ENCODE measurements at places on chromosomes 3 and 15. TPM values are rescaled to one million over a fixed set of nuclear protein-coding genes. Genes with fewer than 3 reads are reported as not detected.

MKRN2OS gene
- not detected for total RNA-seq

ATP11B gene
- 70.7 TPM for total RNA-seq

CTXND1 gene
- total RNA-seq = 1.9 TPM

ACKR2 gene
- 5.2 TPM for total RNA-seq

FSIP1 gene
- 0.96 TPM for total RNA-seq

XIRP1 gene
- not detected for total RNA-seq

FAM219B gene
- total RNA-seq = 75.4 TPM

CNTN3 gene
- 1.6 TPM for total RNA-seq

GRCh38 chr15:73717206-73717605, 33.0 kb downstream of the CD276 start:
- H3K27ac ChIP-seq = no peak overlapping the region
- no peak overlapping the region for H3K4me3 ChIP-seq

GRCh38 chr15:23646165-23647000, 1.3 kb downstream of the MAGEL2 start:
- no peak for DNase-seq
- H3K36me3 ChIP-seq = no peaks in the 10 kb centered on the region
- H3K27ac ChIP-seq = no peak overlapping the region
- no peaks in the 10 kb centered on the region for H3K4me1 ChIP-seq

GRCh38 chr3:15051531-15051930, 13.6 kb downstream of the MRPS25 start:
- no peak overlapping the region for H3K27ac ChIP-seq
- no peak overlapping the region for H3K4me3 ChIP-seq
- H3K36me3 ChIP-seq = peaks cover 67% of the 10 kb centered on the region
- no peaks in the 10 kb centered on the region for H3K27me3 ChIP-seq
- no peaks in the 10 kb centered on the region for H3K4me1 ChIP-seq

- H3K36me3 ChIP-seq = no peaks in the 10 kb centered on the region
- DNase-seq = no peak
- H3K4me3 ChIP-seq = no peak overlapping the region
- peak overlapping the region; percentile 56 for H3K27ac ChIP-seq
- H3K27me3 ChIP-seq = no peaks in the 10 kb centered on the region
These were observed 18.9 kb downstream of the GBE1 start for GRCh38 chr3:81742581-81742980.

GRCh38 chr15:38532728-38533127, 31.9 kb downstream of the RASGRP1 start:
- no peak overlapping the region for H3K27ac ChIP-seq
- no peak for DNase-seq
- H3K4me3 ChIP-seq = no peak overlapping the region
- no peaks in the 10 kb centered on the region for H3K4me1 ChIP-seq
- H3K36me3 ChIP-seq = no peaks in the 10 kb centered on the region
- H3K27me3 ChIP-seq = no peaks in the 10 kb centered on the region

DNA sequence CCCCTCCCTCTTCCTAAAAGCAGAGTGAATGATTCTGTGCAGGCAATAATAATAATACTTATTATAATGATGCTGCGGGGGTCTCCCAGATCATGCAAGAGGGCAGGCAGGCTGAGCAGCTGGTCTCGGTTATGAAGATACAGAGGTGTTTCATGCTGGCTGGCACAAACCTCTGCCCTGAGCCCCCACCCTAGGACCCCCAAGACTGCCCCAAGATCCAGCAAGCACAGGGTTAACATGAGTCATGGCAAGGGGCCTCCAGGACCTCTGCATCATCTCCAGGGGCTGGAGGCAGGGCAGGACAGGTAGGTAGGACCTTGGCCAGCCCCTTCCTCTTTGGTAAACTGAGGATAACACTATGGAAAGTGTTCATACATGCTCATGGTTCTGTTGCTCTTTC, 2.7 kb downstream of the MGLL start:
- peak overlapping the region; percentile 87 for H3K4me3 ChIP-seq
- H3K4me1 ChIP-seq = peaks cover 57% of the 10 kb centered on the region
- H3K36me3 ChIP-seq = peaks cover 6% of the 10 kb centered on the region
- H3K27ac ChIP-seq = peak overlapping the region; percentile 87

GRCh38 chr15:77702211-77702957, 69.7 kb upstream of the LINGO1 start:
- no peak overlapping the region for H3K27ac ChIP-seq
- peaks cover 13% of the 10 kb centered on the region for H3K27me3 ChIP-seq
- H3K4me3 ChIP-seq = no peak overlapping the region
- H3K36me3 ChIP-seq = no peaks in the 10 kb centered on the region
- no peak for DNase-seq

GRCh38 chr3:124633524-124633923, 96.7 kb upstream of the UMPS start:
- no peaks in the 10 kb centered on the region for H3K36me3 ChIP-seq
- DNase-seq = no peak
- H3K4me1 ChIP-seq = no peaks in the 10 kb centered on the region
- H3K4me3 ChIP-seq = no peak overlapping the region
- H3K27me3 ChIP-seq = no peaks in the 10 kb centered on the region

DNA sequence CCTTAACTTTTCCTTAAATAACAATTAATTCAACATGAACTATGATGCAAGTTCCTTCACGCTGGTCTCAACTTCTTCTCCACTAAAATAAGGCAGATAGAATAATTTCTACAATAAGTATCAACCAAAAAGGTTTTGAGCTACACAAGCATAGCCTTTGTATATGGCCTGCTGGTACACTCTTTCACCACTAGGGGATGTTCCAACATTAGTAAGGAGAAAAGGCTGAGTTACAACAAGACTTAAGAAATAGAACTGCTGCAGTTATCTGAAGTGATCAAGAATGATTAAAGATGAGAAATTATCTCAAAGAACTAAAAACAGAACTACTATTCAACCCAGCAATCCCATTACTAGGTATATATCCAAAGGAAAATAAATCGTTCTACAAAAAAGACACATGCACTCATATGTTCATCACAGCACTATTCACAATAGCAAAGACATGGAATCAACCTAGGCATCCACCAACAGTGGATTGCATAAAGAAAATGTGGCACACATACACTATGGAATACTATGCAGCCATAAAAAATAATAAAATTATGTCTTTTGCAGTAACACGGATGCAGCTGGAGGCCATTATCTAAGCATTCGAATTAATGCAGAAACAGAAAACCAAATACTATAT, 14.4 kb downstream of the ATP13A3 start:
- DNase-seq = no peak
- no peaks in the 10 kb centered on the region for H3K4me1 ChIP-seq
- H3K27me3 ChIP-seq = no peaks in the 10 kb centered on the region
- no peaks in the 10 kb centered on the region for H3K36me3 ChIP-seq
- H3K4me3 ChIP-seq = no peak overlapping the region

DNA sequence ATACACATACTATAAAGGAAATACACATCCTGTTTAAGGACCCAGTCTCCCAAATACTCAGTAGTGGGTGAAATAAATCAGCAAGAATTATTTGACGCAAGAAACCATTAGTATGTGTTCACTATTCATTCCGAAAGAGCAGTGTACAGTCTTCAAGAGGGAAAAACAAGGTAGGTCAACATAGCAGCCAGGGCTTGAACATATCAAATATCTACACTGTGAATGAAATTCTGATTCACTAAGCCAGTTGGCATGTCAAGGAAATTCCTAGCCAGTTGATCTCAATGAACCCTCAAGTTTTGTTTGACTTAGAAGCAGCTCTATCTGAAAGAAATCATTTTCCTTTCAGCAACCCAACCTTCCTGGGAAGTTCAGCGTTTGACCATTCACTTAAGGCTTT, 99.0 kb downstream of the CNTN3 start:
- H3K36me3 ChIP-seq = no peaks in the 10 kb centered on the region
- H3K4me1 ChIP-seq = no peaks in the 10 kb centered on the region
- no peak overlapping the region for H3K4me3 ChIP-seq
- H3K27ac ChIP-seq = no peak overlapping the region
- no peaks in the 10 kb centered on the region for H3K27me3 ChIP-seq

DNA sequence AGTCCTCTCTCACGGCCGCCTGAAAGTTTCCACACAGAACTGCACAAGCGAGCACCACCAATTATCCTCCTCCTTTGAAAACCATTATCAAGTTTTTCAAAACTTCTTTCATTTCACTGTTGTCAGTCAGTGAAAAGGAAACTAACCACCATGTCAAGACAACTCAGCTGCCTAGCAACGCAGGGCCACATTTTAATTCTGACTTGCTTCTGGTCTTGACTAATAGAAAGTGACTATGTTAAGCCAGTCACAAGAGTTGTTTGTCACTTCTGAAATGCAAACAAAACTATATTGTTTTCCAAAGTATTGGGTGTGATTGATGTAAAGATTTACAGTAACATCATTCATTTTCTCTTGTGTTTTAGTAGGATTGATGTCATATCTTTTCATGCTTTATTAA, 612.8 kb upstream of the AGTR1 start:
- no peak overlapping the region for H3K27ac ChIP-seq
- no peak for DNase-seq
- H3K4me3 ChIP-seq = no peak overlapping the region
- H3K36me3 ChIP-seq = no peaks in the 10 kb centered on the region
- H3K27me3 ChIP-seq = no peaks in the 10 kb centered on the region

DNA sequence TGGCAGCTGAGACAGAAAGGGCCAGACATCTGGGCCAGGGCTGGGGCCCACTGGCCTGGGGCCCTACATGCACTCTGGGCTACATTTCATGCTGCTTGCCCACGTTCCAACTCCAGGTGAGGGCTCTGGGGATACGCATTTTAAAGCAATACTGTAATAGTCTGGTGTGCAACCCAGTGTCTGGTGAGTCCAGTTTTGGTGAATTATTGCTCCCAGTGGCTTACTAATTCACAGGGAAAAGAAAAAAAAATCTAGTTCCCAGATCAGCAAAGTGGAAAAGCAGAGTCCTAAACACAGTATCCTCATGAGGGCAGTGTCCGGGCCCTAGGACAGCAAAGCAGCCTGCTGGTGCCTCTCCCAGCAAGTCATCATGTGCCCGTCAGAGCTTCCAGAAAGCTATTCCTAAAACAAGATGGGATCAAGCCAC, 82.4 kb downstream of the CCNL1 start:
- no peaks in the 10 kb centered on the region for H3K27me3 ChIP-seq
- peaks cover 8% of the 10 kb centered on the region for H3K4me1 ChIP-seq
- no peak for DNase-seq
- no peak overlapping the region for H3K27ac ChIP-seq
- no peak overlapping the region for H3K4me3 ChIP-seq
- H3K36me3 ChIP-seq = no peaks in the 10 kb centered on the region

- no peak for DNase-seq
- peak overlapping the region; percentile 26 for H3K27ac ChIP-seq
- H3K4me3 ChIP-seq = no peak overlapping the region
- no peaks in the 10 kb centered on the region for H3K27me3 ChIP-seq
These were observed 77.9 kb upstream of the IGSF10 start for GRCh38 chr3:151538456-151539393.

GRCh38 chr3:115960799-115961198, 337.5 kb downstream of the GAP43 start:
- H3K27me3 ChIP-seq = no peaks in the 10 kb centered on the region
- H3K4me1 ChIP-seq = no peaks in the 10 kb centered on the region
- H3K4me3 ChIP-seq = no peak overlapping the region
- no peaks in the 10 kb centered on the region for H3K36me3 ChIP-seq
